ENCODE measurements at places on chromosomes 6 and 20.

- DNase-seq = no peak
These were observed 68.6 kb downstream of the ZDHHC14 start for GRCh38 chr6:157449610-157450009.

- DNase-seq = peak; percentile 86
These were observed 266.8 kb downstream of the CD83 start for GRCh38 chr6:14384175-14384949.

GRCh38 chr6:44456070-44456965 lies 68.8 kb downstream of the CDC5L start:
- DNase-seq = peak; percentile 12

- peak; percentile 59 for DNase-seq
These were observed at the start of gene LRRC73 for GRCh38 chr6:43509984-43510826. LRRC73 (minus strand) TSS chr6:43510346; CDS start chr6:43509785, 561 bp downstream.

DNA sequence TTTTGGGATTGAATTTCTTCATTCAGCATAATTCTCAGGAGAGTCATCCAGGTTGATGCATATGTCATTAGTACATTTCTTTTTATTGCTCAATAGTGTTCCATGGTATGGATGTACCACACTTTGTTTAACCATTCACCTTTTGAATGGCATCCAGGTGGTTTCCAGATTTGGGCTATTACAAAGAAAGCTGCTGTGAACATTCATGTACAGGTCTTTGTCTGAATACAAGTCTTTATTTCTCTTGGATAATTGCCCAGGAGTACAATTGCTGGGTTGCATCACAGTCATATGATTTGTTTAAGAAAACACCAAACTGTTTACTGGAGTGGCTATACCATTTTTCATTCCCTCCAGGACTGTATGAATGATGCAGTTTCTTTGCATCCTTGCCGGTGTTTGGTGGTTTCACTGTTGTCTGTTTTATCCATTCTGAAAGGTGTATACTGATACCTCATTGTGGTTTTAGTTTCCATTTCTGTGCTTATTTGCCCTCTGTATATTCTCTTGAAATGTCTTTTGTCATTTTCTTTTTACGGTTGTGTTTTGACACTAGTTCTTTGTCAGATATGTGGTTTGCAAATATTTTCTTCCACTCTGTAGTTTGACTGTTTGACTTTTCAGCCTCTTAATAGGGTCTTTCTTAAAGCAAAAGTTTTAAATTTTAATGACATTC lies 8.8 kb downstream of the CDKAL1 start:
- peak; percentile 64 for DNase-seq
